ENCODE measurements at places on chromosomes 13 and 19.
A peak's percentile ranks its signal among the peaks of the same experiment; 100 is the strongest.

DNA sequence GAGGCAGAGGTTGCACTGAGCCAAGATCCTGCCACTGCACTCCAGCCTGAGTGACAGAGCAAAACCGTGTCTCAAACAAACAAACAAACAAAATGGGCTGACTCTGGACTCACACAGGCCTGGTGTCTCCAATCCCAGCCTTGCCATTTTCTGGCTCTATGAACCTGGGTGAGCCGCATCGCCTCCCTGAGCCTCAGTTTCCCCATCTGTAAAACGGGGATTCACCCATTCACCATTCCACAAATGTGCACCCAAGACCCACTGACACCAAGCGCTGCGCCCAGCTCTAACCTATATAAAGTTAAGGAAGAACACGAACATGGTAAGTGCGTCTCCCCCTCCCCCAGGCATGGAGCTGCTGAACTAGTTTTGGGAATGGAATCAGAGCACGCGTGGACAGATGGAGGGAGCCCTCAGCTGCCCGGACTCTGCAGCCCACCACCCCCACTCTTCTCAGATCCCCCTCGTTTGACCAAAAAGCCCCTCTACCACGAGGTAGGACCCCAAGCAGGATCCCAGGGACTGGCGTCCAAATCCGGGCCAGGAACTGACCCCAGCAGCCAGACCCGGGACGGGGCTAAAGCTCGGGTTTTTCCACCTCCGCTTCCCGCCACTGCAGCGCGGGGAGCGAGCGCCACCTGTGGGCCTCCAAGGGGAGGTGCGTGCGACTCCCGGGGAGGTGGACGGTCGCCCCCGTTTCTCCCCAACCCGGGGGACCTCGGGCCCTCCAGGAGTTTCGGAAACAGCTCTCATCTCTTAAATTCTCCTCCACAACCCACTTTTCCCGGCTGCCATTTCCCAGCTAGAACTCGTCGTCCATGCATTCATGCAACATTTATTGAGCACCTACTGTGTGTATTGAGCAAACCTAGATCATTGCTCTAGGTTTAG, 33.0 kb upstream of the ADGRE5 start:
- DNase-seq, result peak; percentile 59

DNA sequence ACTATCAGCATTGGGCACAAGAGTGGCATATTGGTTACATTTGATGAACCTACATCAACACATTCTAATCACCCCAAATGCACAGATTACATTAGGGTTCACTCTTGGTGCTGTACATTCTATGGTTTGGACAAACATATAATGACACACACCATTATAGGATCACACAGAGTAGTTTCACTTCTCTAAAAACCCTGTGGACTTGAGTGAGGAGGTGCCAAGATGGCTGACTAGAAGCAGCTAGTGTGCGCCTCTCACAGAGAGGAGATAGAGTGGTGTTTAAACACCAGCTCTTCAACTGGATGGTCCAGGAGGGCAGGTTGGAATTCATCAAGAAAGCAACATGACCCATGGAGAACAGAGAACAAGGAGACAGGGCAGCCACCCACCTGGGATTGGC, 265.6 kb downstream of the TDRD3 start:
- DNase-seq, result no peak

DNA sequence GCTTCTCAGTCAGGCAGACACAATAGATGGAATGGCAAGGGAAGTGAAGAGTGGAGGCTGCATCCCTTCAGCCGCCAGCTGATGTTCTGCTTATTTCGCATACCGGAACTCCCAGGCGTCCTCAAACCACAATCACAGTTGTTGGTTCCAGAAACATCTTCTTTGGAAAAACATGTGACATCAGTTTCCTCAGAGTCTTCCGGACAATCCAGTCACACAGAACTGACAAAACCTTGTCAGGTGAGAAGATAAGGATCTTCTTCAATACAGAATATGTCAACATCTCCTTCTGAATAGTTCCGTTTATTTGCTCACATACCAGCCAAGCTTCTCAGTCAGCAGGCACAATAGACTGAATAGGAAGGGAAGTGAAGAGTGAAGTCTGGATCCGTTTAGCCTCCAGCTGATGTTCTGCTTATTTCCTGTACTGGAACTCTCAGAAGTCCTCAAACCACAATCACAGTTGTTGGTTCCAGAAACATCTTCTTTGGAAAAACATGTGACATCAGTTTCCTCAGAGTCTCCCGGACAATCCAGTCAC, 45.1 kb upstream of the CEACAM21 start:
- peak; percentile 31 for DNase-seq

GRCh38 chr13:45367358-45367757, 26.4 kb upstream of the TPT1 start:
- peak; percentile 79 for DNase-seq

DNA sequence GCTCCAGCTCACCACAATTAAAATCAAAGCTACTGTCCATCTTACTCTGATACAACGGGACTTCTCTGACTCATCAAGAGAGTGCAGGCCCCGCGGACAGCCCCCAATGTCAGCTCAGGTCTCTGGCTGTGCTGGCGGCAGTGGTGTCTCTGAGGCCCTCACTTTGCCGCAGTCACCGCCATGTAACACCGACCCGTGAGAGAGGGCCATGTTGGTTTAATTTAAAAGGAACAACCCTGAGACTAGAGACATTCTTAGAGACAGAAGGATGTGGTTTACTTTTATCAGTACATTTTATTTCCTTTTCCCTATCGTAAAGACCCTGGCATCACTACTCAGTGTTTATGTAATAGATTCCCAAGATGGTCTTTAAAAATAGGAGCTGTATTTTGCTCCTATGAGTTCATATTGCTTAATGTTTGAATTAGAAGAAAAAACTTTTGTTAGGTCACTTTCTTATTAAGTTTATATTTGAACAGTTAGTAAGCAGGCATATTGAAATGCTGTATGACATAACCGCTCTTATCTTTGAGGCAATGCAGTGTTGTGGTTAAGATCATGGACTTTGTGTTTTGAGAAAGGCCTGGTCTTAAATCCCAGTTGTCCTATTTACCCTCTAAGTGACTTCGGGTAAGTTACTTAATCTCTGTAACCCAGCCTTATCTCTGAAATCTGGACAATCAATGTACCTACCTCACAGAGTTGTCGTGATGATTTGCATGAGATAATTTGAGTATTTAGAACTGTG, 23.4 kb downstream of the DGKH start:
- peak; percentile 54 for DNase-seq

DNA sequence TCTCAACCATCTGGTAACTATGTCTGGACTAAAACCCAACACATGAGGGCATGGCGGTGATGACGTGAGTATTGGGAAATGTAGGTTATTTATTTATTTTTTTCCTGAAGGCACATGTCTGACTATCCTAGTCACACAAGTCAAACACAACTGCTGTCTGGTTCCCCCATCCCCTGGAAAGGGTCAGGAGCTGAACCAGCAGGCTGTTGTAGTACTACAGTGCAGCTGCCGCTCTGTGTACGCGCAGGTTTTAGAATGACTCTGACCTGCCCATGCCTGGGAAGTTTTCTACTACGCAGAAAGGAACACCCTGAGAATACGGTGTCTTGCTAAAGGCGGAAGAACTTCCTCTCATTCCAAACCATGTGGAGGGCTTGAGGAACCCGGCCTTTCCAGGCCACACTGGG, 1.2 kb downstream of the SLC7A1 start:
- DNase-seq, result peak; percentile 65

DNA sequence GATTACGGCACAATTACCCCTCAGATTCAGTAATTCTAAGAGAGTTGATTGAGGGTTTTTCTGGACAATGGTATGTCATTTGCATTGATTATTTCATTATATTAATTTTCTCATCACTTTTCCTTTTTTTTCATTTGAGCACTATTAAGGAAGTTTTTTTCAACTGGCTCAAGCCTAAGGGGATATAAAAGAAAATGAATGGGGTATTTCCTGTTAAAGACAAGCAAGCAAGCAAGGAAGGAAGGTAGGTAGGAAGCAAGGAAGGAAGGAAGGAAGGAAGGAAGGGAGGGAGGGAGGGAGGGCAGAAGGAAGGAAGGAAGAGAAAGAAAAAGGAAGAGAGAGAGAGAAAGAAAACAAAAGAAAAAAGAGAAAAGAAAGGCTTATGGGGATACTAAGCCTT, 620.3 kb downstream of the DIAPH3 start:
- DNase-seq, result no peak

DNA sequence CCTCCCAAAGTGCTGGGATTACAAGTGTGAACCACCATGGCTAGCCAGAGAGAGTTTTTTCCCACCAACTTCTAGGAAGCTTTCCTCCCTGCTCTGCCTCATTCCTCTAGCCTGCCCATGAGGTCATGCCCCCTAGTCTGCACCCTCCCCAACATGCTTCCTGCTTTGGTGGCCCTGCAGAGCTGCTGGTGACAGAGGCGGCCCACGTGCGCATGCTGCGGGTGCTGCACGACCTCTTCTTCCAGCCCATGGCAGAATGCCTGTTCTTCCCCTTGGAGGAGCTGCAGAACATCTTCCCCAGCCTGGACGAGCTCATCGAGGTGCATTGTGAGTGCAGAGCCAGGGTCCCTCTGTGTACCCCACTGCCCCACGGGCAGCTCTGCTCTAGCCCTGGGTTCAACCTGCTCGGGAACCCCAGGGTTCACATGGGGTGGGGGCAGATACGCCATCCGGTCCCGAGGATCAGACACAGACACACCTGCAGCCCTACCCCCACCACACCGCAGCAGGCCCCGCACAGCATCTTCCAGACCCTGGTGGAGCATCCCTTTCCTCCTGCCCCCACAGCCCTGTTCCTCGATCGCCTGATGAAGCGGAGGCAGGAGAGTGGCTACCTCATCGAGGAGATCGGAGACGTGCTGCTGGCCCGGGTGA, 18.9 kb downstream of the ARHGEF1 start:
- no peak for DNase-seq

- peak; percentile 66 for DNase-seq
Measured at GRCh38 chr13:95896301-95896700, 156.9 kb downstream of the UGGT2 start.

DNA sequence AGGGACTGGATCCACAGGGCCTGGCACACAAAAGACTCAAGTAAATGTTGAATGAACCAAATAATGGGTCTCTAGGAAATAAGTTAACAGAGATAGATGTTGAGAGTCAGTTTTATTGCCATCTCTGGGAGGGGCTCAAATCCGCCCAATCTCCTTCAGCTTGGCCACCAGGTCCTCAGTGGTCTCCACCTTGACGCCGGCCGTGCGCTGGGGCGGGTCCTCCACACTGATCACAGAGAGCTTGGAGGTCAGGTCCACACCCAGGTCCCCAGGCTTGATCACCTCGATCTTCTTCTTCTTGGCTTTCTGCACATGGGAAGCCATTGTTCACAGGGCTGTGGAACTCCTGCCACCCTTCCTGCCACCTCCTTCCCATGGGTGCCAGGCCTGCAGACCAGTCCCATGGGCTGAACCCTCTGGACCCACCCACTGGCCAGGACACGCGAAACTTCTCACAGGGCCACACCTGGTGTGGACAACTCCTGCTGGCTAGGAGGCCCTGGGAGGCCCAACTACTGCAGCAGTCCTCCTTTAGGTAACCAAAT, 3.2 kb upstream of the VSIG10L start:
- DNase-seq, result no peak
